ENCODE measurements at places on chromosomes 3 and 15.

DNA sequence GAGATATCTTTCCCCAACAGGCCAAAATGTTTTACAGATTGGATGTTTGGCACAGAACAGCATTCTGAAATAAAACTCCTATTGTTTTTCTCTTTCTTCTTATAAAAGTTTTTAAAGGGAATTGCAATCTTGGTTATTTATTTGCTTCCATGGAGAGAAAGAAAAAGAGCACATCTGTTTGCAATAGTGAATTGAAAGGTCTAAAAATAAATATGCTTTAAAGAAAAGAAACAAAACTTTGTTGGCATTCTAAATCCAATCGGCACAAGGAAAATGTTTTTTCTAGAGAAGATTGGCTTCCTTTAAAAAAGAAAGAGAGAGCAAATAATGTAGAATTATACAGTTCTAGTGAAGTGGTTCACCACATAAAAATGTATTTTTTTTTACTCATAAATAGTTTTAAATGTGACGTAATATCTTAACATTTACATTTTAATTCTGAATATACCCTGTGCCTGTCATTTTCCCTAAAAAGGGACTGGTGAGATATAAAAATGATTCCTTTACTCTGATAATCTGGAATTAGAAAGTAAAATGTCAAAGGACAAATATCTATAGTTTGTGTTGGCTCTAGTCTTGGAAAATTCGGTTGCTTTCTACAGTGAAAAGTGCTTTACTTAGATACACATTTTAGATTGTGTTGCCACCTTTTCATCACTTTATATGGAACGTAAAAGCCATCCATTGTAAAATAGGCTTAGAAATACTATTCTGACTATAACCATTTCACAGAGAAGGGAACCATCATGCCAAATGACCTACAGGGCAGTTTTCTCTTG is 257.4 kb upstream of the CBLB start:
- DNase-seq, result no peak

DNA sequence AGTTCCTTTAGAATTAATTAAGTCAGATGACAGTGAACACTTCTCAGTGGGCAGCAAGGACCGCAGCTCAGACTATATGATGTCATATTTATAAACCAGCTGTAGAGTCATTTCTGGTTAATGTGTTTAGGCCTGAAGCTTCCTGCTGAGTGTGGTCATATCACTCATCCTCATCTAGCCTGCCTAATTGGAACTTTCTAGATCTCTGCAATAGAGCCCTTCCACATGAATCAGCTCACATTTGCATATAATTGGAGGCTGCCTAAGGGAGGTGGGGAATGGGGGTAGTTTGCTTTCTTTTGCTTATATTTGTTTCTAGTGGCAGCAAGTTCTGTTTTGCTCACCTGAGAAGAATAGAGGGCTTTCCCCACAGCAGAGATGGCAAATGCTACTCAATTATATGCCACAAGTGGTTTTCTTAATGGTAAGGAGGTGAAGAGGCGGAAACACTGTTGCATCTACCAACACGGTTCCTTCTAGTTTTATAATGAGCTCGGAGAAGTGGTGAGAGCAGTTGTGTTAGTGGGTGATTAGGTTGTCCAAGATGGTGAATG is 148.1 kb downstream of the KLHL25 start:
- no peak for DNase-seq

DNA sequence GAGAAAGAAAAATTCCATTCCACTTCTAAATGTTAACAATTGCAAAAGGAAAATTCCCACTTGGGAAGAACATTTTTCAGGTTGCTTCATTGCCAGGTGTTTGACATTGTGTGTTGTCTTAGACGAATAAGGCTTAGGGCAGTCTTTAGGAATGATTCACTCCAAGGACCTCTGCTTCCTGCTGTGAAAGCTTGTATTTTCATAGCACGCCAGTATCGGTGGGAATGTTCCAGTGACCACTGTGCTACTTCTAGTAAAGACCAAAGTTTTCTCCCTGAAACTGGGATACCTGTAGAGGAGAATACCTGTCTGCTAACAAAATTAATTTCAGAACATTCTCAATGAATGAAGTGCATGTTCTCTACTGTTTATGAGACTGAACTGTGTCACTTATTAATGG is 64.1 kb downstream of the CDIN1 start:
- DNase-seq, result no peak

DNA sequence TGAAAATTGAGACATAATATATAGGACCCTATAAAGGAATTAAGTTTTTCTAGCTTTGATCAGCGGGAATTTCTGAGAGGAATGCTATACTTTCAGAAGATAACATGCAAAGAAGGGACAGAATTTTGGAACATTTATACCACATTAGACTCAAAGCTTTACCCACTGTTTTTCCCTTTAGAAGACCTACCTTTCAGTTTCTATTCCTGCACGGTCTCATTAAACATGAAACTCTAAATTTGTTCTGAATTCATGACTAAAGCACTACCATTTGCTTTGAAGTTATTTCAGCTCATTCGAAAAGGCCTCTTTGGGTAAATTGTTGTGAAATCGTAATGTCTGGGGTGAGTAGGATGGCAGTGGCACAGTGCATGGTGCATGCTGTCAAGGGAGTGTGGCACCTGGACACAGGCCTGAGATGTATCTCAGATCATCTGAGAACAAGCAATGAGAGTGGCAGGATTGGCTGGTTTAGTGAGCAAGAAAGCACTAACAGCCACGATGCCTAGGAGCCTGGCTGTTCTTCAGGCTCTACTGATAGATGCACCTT is 42.5 kb downstream of the CHCHD4 start:
- DNase-seq, result no peak

DNA sequence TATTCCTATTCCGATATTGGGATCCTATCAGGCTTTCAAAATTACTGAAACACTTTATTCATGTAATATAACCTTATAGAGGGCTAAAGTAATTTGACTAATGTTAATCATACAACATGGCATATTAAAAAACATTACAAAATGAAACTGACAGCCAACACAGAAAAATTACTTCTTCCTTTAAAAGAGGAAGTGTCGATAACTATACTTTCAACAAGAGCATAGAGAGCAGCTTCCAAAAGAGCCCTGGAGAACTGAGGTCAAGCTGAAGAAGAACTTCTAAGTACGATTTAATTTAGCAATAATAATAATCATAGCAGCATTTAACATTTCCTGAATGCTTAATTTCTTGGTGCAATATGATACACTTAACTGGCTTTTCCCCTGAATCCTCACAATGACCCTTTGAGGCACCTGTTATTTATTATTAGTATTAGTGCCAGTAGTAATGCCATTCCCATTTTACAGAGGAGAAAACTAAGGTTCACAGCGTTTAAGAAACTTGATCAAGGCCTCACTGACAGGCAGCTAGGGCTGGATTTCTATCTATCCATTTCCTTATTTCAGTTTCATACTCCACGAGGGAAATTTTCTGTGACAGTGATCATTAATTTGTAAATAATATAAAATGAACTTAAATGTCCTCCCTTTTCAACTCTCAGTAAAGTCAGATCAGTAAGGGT is 181.6 kb downstream of the CFAP20DC start:
- DNase-seq, result no peak

- no peak for DNase-seq
Measured at GRCh38 chr3:8668216-8668615, 23.6 kb upstream of the SSUH2 start.
